Calu3 (cell line): ENCODE measurements at places on chromosomes 2 and 18. TPM values are rescaled to one million over a fixed set of nuclear protein-coding genes. Genes with fewer than 3 reads are reported as not detected.
A peak's percentile ranks its signal among the peaks of the same experiment; 100 is the strongest.

Gene ZNF513
- 10.6 and 13.1 TPM in 2 replicates for total RNA-seq

DNA sequence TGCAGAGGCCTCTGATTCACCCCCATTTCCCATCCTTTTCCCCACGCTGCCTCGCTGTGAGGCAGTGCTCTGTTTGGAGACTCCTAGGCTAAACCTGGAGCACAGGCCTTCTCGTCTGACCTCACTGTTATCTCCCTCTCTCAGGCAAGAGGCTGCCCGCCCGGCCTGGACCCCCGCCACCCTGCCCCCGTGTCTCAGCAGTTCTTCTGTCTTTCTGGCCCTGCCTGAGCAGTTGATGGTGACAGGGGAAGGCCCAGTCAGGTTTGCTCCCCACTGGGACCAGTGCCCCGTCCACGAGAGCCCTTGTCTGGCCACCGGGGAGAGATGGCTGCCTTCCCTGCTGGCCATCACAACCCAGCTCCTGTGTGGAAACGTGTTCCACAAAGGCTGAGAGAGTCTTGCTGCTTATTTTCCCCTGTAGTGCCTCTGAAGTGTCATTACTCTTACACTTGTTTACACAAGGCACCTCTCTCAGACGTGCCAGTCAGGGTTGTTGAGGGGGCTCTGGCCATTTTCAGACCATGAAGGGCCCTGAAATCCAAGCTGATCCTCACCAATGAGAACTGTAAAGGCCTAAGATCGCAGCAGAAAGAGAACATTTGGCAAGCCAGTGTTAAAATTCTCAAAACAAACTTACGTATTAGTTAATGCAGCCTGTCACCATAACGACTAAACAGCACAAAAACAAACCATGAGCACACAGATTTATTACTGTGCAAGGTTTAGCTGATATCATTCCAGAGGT lies 210.9 kb downstream of the NDUFA10 start:
- no peak for DNase-seq
- H3K36me3 ChIP-seq, result no peaks in the 10 kb centered on the region
- no peak overlapping the region for H3K27ac ChIP-seq
- no peak overlapping the region for H3K4me3 ChIP-seq
- H3K4me1 ChIP-seq, result peaks cover 8% of the 10 kb centered on the region
- H3K27me3 ChIP-seq, result peaks cover 84% of the 10 kb centered on the region

DNA sequence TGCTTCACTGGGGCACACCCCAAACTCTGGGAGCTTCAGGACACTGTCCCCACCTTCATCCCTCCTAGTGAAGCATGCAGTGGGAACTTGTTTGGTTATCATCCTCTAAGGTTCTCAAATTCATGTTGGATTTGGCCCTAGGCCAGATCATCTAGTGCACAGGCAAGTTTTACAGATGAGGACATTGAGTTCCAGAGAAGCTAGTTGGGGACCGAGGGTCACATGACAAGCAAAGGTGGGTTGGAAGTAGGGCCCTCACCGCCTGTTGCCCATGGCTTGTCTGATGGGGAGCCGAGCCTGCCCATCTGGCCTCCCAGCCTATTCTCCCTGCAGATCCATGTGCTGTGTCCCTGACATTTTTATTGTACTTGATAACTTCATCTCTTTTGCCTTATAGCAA lies 2.8 kb downstream of the PRKCE start:
- H3K36me3 ChIP-seq, result peaks cover 40% of the 10 kb centered on the region
- H3K4me1 ChIP-seq, result peaks cover 18% of the 10 kb centered on the region
- H3K27ac ChIP-seq, result no peak overlapping the region
- no peak for DNase-seq

Gene SERPINB5
- total RNA-seq, result 34.0 and 34.1 TPM in 2 replicates

DNA sequence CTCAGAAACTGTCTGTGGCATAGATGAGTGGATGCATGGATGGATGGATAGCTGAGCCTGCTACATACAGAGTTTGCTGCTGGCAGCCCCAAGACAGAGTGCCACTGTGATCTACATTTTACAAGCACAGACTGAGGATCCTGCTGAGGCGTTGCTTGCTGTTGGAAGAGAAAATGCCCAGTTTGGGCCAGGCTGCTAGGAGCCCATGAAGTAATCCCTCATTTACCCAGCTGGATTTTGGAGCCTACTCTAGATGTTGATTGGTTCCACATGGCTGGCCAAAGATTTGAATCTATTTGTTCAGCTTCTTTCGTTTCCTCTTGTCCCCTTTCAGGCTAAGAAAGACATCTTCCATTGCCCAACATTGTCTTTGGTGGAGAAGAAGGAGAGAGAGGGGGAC lies 261.3 kb downstream of the CLIP4 start:
- H3K4me1 ChIP-seq, result no peaks in the 10 kb centered on the region
- H3K36me3 ChIP-seq, result no peaks in the 10 kb centered on the region
- H3K27me3 ChIP-seq, result peaks cover 96% of the 10 kb centered on the region
- H3K27ac ChIP-seq, result no peak overlapping the region

DNA sequence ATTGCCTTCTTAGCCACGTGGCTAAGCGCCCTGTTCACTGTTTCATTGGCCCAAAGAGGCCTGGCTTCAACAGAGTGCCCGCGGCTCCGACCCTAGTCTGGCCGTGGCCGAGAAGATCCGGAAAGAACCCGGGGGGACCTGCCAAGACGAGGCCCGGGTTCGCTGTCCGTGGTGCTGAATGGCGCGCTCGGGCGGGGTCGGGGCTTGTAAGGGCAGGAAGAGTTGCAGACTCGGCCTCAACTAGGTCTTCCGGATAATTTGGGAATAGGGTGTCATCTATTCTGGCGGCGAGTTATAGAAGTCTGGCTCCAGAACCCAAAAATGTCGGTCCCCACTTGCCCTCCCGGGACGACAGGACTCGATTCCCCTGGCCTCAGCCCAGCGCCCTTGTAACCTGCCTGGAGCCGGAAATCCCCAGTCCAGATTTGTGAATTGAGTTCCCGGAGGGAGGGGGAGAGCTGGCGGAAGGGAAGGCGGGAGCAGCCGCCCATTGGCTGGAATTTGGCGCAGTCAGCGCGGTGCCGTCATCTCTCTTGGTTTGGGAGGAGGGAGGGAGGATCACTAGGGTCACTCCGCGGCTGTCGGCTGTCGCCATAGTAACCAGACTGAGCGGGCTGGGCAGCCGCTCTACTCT lies 3.5 kb downstream of the CDK5R2 start:
- peak; percentile 80 for DNase-seq
- H3K36me3 ChIP-seq, result peaks cover 24% of the 10 kb centered on the region
- peaks cover 54% of the 10 kb centered on the region for H3K27me3 ChIP-seq
- H3K27ac ChIP-seq, result peak overlapping the region; percentile 52
- H3K4me1 ChIP-seq, result peaks cover 17% of the 10 kb centered on the region
- peak overlapping the region; percentile 10 for H3K4me3 ChIP-seq

Gene POTEE
- 0.17 and 0.31 TPM in 2 replicates for total RNA-seq

- no peak overlapping the region for H3K27ac ChIP-seq
- no peak overlapping the region for H3K4me3 ChIP-seq
- no peaks in the 10 kb centered on the region for H3K36me3 ChIP-seq
- H3K4me1 ChIP-seq, result no peaks in the 10 kb centered on the region
- H3K27me3 ChIP-seq, result peaks cover 27% of the 10 kb centered on the region
- peak; percentile 1 for DNase-seq
Observed at GRCh38 chr2:240919786-240920782, 13.9 kb downstream of the CROCC2 start.

GRCh38 chr2:60560734-60561644 lies 7.5 kb upstream of the BCL11A start:
- H3K4me1 ChIP-seq, result peaks cover 8% of the 10 kb centered on the region
- no peak overlapping the region for H3K4me3 ChIP-seq
- H3K27ac ChIP-seq, result no peak overlapping the region
- no peaks in the 10 kb centered on the region for H3K36me3 ChIP-seq

Gene GPR39
- total RNA-seq, result 24.1 and 24.9 TPM in 2 replicates

- H3K4me3 ChIP-seq, result no peak overlapping the region
- H3K4me1 ChIP-seq, result no peaks in the 10 kb centered on the region
- DNase-seq, result no peak
Observed at GRCh38 chr2:159875083-159875482, 77.1 kb upstream of the CD302 start.

DNA sequence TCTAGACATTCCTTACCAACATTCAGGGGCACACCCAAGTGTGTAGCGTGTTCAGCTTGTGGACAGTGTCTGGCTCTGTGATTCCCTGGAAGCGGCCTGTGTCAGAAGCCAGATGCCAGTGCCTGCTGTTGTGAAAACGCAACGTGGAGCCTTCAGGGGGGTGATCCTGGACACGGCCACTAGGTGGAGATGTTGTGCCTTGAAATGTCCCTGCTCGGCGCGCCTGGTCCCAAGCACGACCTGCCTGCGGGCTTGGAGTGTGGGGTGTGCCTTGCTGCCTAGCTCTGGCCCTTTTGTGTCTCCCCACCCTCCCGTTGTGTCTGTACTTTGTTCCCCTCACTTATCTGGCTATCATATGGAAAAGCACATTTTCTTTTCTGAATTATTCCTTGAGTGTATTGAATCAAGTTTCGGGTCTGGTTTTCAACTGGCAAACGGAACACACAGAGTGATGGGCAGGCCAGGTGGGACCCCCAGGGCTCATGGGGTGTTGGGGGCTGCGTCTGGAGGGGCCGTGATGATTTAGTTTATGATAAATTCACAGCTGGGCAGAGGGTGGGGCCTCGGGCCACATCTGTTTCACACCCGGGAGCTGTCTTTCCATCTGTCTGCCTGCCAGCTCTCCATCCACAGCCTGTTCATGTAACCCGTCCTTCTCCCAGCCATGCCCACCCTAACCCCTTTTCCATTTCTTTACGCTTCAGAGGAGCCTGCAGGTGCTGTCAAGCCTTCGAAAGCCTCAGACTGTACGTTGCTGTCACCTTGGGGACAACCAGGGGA lies 95.5 kb downstream of the DYSF start:
- DNase-seq, result peak; percentile 70
- H3K27ac ChIP-seq, result no peak overlapping the region
- H3K4me1 ChIP-seq, result peaks cover 17% of the 10 kb centered on the region
- no peaks in the 10 kb centered on the region for H3K36me3 ChIP-seq
- no peak overlapping the region for H3K4me3 ChIP-seq
- H3K27me3 ChIP-seq, result peaks cover 79% of the 10 kb centered on the region

GRCh38 chr2:13770279-13770678 lies 862.2 kb upstream of the LRATD1 start:
- H3K27me3 ChIP-seq, result no peaks in the 10 kb centered on the region
- H3K4me1 ChIP-seq, result no peaks in the 10 kb centered on the region
- DNase-seq, result no peak
- H3K36me3 ChIP-seq, result no peaks in the 10 kb centered on the region
- no peak overlapping the region for H3K4me3 ChIP-seq

- no peaks in the 10 kb centered on the region for H3K36me3 ChIP-seq
- no peak for DNase-seq
- no peak overlapping the region for H3K4me3 ChIP-seq
- H3K4me1 ChIP-seq, result no peaks in the 10 kb centered on the region
- H3K27me3 ChIP-seq, result peaks cover 29% of the 10 kb centered on the region
Observed at GRCh38 chr2:238786379-238786778, 61.5 kb upstream of the TWIST2 start.

Gene PSMA8
- total RNA-seq, result not detected in 2 replicates

GRCh38 chr2:53827398-53828175 lies 32.2 kb downstream of the GPR75 start:
- no peaks in the 10 kb centered on the region for H3K27me3 ChIP-seq
- no peaks in the 10 kb centered on the region for H3K36me3 ChIP-seq
- H3K27ac ChIP-seq, result no peak overlapping the region
- no peak for DNase-seq
- H3K4me1 ChIP-seq, result no peaks in the 10 kb centered on the region
- no peak overlapping the region for H3K4me3 ChIP-seq

DNA sequence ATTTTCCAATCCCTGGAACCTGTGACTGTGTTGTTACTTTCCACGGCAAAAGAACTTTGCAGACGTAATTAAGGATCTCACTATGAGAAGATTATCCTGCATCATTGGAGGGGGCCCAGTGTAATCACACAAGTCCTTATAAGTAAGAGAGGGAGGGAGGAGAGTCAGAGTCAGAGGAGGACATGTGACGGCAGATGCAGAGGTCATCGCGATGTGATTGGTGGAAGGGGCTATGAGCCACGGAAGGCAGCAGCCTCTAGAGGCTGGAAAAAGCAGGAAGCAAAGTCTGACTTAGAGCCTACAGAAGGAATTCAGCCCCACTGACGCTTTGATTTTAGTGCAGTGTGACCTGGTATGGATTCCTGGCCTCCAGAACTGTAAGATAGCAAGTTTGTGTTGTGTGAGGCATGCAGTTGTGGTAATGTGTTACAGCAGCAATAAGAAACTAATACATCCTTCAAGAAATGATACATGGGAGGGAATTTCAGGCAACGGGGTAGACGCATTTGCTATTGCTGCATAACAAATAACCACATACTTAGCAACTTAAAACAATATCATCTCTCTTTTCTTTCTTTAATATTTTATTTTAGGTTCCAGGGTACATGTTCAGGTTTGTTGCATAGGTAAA lies 112.7 kb upstream of the SERPINE2 start:
- H3K4me1 ChIP-seq, result peaks cover 35% of the 10 kb centered on the region
- no peak overlapping the region for H3K4me3 ChIP-seq
- H3K27me3 ChIP-seq, result no peaks in the 10 kb centered on the region
- no peak for DNase-seq
- H3K27ac ChIP-seq, result no peak overlapping the region
- no peaks in the 10 kb centered on the region for H3K36me3 ChIP-seq

DNA sequence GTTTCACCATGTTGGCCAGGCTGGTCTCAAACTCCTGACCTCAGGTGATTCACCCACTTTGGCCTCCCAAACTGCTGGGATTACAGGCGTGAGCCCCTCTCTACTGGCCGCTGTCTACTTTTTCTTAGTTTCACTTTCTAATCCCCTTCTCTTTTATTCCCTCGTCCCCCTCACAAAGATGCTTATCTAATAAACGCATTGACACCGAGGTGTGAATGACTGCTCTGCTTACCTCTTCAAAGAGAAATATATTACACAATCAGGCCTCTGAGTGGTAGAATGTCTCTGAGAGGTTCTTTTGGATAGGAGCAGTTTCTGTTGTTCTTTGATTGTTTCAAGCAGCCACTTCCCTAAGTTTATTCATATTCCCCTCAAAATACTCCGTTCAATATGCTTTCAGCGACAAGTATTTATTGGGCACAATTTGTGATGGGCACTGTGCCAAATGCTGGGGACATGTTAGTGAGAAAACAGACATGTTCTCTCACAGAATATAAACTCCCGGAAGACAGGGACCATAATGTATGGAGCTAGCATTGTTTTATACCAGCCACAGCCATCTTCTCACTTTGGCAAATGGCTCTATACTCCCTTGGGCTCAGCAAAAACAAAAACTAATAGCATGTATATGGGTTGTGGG lies 34.7 kb upstream of the RAPH1 start:
- H3K27ac ChIP-seq, result no peak overlapping the region
- DNase-seq, result no peak
- H3K4me3 ChIP-seq, result no peak overlapping the region
- H3K27me3 ChIP-seq, result no peaks in the 10 kb centered on the region
- H3K4me1 ChIP-seq, result peaks cover 2% of the 10 kb centered on the region

Gene CFC1
- not detected in 2 replicates for total RNA-seq

GRCh38 chr2:134440336-134440909 lies 186.6 kb downstream of the MGAT5 start:
- H3K4me1 ChIP-seq, result peaks cover 3% of the 10 kb centered on the region
- peaks cover 26% of the 10 kb centered on the region for H3K36me3 ChIP-seq
- DNase-seq, result no peak
- H3K4me3 ChIP-seq, result no peak overlapping the region
- no peaks in the 10 kb centered on the region for H3K27me3 ChIP-seq

GRCh38 chr18:58231930-58232329 lies 187.9 kb downstream of the NEDD4L start:
- H3K27me3 ChIP-seq, result no peaks in the 10 kb centered on the region
- H3K36me3 ChIP-seq, result peaks cover 67% of the 10 kb centered on the region
- peaks cover 83% of the 10 kb centered on the region for H3K4me1 ChIP-seq
- peak; percentile 41 for DNase-seq
- H3K4me3 ChIP-seq, result no peak overlapping the region
- H3K27ac ChIP-seq, result peak overlapping the region; percentile 91
